Kidney tubule cell (primary cell): ENCODE measurements at places on chromosomes 6 and 20.

DNA sequence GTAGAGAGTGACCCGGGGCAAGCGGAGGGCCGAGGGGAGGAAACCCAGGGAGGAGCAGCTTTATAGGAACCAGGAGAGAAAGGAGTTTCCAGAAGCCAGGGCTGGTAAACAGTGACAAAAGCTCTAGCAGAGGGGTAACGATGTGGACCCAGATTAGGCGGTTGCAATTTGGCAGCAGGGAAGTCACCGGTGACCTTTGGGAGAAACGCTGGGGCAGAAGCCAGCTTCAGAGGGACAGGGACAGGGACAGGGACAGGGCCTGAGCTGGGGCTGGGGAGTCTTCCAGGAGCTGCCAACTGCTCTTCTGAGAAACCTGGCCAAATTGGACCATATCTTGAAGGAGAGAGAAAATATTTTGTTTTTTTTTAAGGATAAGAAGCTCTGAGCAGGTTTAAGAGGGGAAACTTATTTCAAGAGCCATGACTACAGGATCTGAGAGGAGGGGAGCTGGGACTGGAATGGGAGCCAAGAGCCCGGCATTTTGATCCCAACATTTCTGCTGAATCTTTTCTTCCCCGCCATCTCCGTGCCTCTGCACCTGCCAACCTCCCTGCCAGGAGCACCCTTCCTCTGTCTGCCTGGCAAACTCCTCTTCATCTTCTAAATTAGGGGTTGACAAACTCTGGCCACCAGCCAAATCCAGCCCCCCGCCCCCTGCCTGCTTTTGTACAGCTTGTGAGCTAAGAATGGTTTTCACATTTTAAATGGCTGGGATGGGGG lies 22.6 kb upstream of the PREX1 start:
- DNase-seq, result no peak

DNA sequence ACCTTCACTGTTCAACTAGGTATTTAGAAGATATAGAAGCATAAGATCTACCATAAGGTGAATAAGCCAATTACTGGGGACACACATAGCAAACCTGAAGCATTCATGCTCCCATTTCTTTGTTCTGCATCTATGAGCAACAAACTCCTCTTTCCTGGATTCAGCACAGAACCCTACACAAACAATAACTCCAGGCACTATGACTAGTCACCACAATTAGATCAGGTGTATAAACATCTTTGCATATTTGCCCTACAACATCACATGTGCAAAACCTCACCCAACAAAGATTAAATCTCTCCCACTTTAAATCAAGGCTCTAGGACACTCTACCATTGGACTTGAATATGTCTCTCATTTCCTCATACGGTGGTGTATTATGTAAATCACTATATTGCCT lies 652.3 kb downstream of the EPHA7 start:
- DNase-seq, result no peak

GRCh38 chr6:4856785-4857184 lies 80.6 kb downstream of the CDYL start:
- DNase-seq, result no peak

DNA sequence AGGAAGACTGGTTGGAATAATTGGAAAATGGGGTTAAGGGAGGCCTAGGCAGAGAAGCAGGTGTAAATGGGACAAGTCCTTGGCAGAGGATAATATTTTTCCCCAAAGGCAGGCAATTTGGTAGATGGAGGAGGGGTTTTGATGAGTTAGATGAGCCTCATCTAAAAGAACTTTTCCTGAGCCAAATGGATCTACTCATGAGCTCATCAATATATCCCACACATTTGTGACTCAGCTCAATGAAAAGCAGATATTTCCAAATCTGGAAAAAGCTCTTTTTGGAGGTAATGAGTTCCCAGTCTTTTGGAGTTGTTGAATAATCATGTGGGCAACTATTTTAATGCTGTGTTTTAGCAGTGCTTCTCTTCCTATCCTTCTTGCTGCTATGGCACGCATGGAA lies 685.5 kb upstream of the CITED2 start:
- no peak for DNase-seq
